ENCODE measurements at places on chromosomes 12 and 14. TPM values are rescaled to one million over a fixed set of nuclear protein-coding genes. Genes with fewer than 3 reads are reported as not detected.

GRCh38 chr12:74770552-74770951 is 232.9 kb downstream of the ATXN7L3B start:
- DNase-seq, result no peak

DNA sequence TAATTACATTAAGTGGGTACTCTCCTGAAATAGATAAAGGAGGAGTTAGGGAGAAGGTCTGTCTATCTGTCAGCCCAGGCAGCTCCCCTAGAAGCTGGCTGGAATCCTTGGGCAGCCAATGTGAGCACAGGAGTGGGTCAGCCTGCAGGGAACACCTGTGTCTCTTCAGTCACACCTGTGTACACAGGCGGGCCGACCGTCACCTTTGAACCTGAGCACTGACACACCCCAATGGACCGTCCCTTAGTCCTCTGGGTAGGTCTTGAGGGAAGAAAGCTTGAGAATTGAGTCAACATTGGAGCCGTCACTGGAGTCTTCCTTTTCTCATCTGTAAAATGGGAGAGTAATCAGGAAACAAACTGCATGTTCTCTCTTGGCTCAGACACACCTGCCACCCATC is 9.8 kb upstream of the GSC start:
- DNase-seq, result no peak

GRCh38 chr14:68888883-68889282 is 90.2 kb downstream of the ACTN1 start:
- no peak for DNase-seq

DNA sequence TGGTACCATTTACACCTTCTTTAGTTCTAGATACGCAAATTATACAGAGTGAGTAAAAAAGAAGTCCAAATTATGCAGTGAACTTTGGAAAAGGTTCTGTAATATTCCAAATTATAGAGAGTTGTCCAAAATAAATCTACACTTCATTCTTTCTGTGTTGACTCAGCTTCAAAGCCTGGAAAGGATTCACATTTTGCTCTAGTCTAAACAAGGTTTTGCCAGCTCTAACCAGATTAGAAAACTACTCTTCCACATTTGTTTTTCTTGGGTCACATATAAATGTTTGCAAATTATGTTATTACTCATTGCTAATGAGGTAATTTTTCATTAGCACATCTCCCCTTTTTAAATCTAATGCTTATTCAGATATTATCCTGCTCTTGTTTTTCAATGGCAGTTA is 1562.4 kb upstream of the SEL1L start:
- DNase-seq, result no peak

DNA sequence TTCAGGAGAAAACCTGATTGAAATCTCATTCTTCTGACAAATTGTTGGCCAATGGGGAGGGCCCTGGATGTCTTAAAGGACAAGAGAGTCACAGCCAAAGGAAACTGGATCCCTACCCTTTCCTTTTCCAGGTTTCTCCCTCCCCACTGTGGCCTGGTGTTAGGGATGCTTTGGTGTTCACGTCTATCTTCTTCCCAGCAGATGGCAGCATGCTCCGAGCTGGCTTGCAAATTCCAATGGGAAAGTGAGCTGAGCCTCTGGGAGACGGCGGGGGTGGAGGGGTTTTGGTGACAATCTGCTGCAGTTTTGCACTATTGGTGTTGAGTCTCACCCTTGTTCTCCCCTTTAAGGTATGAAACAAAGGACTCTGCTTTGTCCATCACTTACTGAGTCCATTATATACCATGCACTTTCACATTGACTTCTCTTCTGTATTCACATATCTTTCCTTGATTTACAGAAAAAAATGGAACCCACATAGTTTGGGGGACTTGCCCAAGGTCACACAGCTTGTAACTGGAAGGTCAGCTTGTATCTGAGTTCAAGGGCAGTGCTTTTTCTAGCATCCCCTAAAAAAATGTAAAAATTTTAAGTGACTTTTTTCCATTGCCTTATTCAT is 39.3 kb downstream of the CCDC177 start:
- DNase-seq, result no peak

GRCh38 chr14:79573486-79573885 is 637.8 kb downstream of the DIO2 start:
- no peak for DNase-seq

NRXN3 gene
- 0.04 TPM for total RNA-seq

All from pulmonary artery endothelial cell (primary cell).